Vagina (tissue), 2 donors: ENCODE measurements at places on chromosomes 7 and 10. TPM values are rescaled to one million over a fixed set of nuclear protein-coding genes. Genes with fewer than 3 reads are reported as not detected.

DNA sequence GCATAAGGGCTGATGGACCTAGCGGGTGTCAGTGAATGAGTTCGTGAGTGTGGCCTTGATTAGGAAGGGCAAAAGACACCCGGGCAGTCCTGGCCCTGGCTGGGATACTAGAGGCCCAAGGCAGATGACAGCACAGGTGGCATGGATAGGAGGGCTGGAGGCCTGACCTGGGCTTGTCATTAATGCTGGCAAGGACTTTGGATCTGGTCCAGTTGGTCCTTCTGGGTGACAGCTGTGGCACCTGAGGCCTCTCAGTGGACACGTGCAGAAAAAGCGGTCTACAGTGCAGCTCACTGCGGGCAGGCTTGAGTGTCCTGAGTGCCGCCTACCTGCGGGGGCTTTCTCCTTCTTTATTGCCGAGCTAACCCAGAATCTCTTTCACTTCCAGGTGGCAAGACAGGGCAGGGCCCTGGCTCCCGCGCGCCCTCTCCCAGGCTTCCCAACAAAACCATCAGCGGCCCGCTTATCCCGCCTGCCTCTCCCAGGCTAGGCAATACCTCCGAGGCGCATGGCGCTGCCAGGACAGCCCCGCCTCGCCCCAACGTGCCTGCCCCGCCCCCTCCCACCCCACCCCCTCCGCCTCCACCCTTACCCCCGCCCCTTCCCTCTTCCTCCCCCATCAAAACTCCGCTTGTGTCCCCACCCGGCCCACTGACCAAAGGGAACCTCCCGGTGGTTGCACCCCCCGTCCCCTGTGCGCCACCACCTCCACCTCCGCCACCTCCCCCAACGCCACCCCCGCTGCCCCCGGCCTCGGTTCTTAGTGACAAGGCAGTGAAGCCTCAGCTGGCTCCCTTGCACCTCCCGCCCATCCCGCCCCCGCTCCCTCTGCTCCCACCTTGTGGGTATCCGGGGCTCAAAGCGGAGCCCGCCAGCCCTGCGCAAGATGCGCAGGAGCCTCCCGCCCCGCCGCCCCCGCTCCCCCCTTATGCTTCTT, 77.4 kb downstream of the WIPF3 start:
- no peaks in the 10 kb centered on the region for H3K36me3 ChIP-seq
- peaks cover 6% of the 10 kb centered on the region for H3K4me1 ChIP-seq
- no peak overlapping the region for H3K27ac ChIP-seq
- peak; percentile 75 for DNase-seq
- H3K4me3 ChIP-seq = peak overlapping the region; percentile 44

- no peak overlapping the region for H3K4me3 ChIP-seq
- DNase-seq = no peak
- peaks cover 7% of the 10 kb centered on the region for H3K4me1 ChIP-seq
- H3K27me3 ChIP-seq = no peaks in the 10 kb centered on the region
These were observed 118.0 kb downstream of the CREB5 start for GRCh38 chr7:28530175-28530802.

- H3K27me3 ChIP-seq = no peaks in the 10 kb centered on the region
- H3K4me1 ChIP-seq = peaks cover 12% of the 10 kb centered on the region
- no peak overlapping the region for H3K27ac ChIP-seq
- no peak overlapping the region for H3K4me3 ChIP-seq
- H3K36me3 ChIP-seq = no peaks in the 10 kb centered on the region
- DNase-seq = no peak
These were observed 72.5 kb upstream of the CTBP2 start for GRCh38 chr10:125232841-125233240.

AKR1C2 gene
- total RNA-seq = 104 TPM

CYP2C9 gene
- total RNA-seq = 3.4 TPM
